ENCODE measurements at places on chromosomes 6 and 20.

GRCh38 chr20:44728801-44729443 lies 13.8 kb downstream of the CCN5 start:
- DNase-seq, result peak; percentile 55

DNA sequence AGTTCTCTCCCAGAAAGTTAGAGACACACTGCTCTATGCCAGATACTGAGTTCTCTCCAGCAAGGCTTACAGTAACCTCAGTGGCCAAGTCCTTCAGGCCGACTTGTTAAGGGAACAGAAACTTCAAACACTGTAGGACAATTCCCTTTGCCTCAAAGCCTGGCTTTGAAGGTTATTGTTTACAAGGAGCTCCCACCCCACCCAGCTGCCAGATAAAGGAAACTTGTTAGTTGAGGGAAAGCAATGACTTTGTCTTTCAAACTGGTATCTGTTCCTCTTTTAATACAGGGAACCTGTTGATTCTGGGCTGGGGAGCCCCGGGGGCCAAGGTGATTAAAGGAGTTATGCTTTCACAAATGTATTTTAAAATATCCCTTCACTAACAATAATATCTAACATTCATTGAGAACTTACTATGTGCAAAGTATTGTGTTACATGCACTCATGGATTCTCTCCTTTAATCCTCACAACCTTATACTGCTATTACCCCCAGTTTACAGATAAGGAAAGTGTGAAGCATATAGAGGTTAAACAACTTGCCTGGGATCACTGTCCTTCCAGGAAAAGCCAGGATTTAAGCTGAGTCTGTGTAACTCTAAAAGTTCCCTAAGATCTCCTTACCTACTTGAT lies 27.6 kb upstream of the CDKN1A start:
- no peak for DNase-seq

DNA sequence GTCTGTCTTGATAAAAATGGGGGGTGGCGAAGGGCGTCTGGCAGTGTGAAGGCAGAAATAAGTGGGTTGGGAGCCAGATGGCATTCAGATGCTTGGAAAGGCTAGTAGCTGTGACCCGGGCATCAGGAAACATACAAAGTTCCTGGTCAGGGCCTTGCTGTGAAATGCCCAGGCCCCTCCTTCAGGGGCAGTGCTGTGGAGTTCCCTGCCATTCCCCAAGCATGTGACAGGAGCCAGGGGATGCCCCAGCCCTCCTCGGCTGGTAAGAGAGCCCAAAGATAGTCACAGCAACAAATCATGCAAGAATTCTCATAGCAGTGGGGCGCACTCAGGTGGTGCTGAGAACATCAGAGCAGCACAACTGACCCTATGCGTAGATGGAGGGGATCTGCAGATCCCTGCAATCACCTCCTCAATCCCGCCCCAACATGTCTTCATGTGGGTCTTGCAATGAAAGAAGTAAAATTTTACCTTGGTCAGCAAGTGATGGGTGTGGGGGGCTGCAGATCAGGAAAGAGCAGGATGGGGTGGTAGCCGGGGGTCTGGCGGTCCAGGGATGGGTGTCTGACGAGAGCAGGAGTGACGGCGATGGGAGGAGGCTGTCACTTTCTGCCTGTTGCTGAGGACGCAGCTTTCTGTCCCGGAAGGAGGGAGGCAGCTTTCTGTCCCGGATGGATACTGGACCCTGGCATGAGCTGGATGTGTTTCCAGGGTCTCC lies 39.5 kb downstream of the SLC22A1 start:
- no peak for DNase-seq

GRCh38 chr20:62088258-62089127 lies 22.8 kb upstream of the TAF4 start:
- DNase-seq, result no peak

DNA sequence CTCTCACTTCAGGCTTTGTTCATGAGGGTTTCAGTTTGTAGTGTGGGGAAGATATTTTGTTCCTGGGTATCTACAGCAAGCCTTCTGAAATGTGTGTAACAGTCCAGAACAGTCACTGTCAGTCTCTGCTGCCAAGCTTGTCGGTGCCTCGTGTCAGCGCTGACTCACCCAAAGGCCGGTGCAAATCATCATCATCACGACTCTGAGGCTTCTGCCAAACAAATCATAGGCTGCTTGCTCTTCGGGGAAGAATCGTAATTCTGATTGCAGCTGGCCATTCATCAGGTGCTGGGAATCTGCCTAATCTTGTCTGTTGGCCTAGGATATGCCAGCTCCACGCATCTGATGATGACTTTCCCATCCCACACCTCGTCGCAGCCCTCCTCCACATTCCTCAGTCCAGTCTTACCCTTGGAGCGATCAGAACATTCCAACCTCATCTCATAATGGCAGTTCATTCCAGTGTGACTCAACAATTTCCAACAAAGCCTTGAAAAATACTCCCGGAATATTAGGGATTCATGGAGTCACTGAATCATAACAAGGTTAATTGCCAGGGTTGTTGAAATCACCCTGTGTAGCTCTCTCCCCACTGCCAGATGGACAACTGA lies 40.9 kb downstream of the ALDH8A1 start:
- DNase-seq, result peak; percentile 18

Measured in putamen (tissue), 1 donor.